ENCODE measurements at places on chromosomes 5 and 9.

DNA sequence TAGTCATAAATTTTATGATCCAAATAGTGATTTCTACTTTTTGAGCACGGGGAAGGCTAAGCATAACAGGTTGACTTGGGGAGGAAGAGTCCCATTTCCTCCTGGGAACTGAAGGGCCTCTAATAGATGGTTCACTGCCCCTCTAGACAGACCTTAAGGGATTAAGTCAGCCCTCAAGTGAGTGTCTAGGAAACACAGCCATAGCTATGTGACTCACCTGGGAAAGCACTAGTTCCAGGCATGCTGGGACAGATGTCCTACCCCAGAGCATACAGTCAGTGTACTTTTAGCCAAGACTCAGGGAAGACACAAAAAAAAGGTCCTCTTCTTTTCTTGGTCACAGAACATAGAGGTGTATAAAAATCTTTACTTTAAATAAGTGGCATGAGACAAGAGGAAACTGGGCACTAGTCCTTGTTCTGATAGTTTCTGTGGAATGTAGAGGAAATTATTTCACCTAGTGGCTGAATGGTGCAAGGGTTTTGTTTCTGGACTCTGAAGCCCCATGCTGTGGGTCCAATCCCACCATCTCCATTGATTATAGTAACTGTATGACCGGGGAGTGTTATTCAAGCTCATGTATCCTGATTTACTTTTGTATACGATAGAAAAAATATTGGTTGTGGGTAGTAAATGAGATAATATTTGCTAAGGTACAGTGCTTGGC lies 86.0 kb downstream of the NREP start:
- no peak for DNase-seq

- DNase-seq, result no peak
These were observed 138.4 kb upstream of the RPS23 start for GRCh38 chr5:82416512-82416911.

DNA sequence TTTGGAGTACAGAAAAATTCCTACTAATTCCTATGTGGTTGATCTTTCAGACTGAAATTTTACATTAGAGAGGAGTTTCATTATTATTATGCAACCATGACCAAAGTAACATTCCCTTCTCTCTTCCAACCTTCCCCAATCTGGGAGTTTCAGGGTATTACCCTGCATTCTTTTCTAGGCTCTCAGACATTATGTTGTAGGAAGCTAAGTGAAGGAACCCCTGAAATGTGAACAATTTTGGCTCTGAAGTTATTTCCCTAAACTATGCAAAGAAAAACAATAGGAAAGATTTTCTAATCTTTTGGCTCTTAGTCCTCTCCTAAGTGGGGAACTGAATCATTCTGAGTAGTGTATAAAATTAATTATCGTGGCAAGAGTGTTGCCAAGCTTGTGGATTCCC lies 63.3 kb upstream of the ZFAND5 start:
- DNase-seq, result no peak

- no peak for DNase-seq
These were observed 94.2 kb downstream of the PAX5 start for GRCh38 chr9:36939655-36940499.

GRCh38 chr5:132447196-132447595 lies 43.4 kb downstream of the IRF1 start:
- no peak for DNase-seq

- DNase-seq, result no peak
These were observed 1.8 kb upstream of the LNPEP start for GRCh38 chr5:96933764-96934707.

DNA sequence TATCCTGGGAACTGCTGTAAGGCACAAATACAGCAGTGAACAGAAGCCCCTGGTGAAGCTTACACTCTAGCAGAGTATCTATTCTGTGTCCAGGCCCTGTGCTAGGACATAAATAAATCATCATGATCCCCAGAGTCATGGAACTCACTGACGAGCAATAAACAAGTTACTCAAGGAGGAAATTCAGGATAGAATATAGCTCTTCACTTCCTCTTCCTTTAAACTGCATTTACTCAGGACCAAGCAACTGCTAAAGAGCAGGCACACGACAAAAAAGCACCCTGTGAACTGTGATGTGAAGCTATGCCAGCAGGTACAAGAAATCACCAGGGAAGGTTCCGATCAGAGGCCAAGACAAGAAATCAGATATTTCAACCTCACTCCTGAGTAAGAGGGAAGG lies 47.8 kb upstream of the NR5A1 start:
- no peak for DNase-seq

DNA sequence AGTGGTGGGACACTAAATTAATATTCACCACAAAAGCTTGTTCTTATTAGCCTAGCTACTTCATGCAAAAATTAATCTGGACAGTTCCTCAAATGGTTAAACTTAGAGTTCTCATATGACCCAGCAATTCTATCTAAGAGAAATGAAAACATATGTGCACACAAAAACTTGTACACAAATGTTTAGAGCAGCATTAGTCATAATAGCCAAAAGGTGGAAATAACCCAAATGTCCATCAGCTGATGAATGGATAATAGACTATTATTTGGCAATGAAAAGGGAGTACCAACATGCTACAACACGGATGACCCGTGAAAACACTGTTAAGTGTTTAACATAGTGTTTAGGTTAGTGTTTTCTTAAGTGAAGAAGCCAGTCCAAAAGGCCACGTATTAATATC lies 32.8 kb upstream of the TNIP1 start:
- no peak for DNase-seq

- DNase-seq, result no peak
These were observed 490.4 kb downstream of the DNAH5 start for GRCh38 chr5:13454050-13454449.

DNA sequence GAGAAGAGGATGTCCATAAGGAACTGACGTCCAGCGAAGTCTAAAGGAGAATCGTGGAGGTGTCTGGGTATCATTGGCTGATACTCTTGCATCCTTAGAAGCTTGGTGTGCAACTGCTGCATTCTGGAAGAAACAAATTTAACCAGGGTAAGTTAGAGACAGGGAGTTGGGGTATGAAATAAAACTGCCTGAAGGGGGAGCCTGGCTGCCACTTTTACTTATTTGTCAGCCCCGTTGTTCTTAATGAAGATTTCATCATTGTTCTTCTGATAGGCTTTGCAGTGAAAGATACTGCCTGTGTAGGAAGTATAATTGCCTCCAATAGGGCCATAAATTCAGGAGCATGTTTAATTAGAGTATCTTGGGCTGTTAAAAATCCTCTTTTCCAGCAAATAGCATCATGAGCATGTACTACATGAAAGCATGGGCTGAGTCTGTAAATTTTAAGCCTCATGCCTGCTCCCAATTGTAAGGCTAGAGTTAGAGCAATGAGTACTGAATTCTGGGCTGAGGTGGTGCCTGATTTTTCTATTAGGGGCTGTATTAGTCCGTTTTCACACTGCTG lies 1264.5 kb upstream of the ACO1 start:
- no peak for DNase-seq

DNA sequence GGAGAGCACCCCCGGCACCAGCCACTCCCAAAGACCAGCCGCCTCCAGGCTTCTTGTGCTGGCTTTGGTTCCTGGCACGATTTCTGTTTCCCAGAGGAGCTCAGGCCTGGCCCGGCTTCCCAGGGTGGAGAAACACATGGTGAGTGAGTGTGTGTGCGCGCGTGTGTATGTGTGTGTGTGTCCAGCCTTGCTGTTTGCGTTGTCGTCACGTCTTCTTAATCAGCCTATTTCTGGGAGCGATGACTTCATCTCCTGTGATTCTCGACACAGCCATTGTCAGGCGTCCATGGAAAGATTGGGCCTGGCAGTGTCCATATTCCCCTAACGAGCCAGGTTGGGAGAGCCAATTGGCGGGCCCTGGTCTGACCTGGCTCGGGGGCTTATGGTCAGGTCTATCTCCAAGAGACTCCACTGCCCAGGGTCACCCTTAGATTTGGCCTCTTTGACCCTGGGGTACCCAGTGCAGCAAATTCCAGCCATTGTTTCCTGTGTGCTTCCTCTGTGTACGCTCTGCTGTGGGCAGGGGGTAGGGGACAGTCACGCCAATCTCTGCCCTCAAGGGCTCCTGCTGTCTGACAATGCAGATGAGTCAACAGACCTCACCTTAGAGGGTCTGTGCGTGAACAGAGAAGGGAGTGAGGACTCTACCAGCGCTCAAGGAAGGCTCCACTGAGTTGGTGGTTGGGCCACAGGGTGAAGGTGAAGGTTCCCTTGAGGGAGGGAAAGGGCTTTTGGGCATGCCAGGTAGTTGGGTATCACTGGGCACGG lies 73.8 kb downstream of the DAB2IP start:
- DNase-seq, result peak; percentile 98

DNA sequence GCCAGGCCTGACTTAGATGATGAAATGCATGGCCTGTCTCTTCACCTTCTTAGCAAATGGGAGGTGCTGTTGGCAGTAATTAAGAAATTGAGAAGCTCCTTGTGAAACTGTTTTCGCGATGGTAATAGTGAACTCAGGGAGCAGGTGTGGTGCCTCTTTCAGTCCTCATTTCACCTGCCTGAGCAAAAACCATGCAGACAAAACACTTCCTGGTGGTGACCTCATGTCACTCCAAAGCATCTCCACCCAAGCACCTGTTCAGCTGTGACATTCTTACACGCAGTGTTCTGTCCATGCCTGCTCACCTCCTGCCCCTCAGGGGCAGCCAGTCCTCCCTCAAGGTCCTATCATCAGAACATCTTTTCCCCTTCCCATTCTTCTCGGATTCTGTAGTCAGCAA lies 146.5 kb downstream of the CD180 start:
- DNase-seq, result no peak

DNA sequence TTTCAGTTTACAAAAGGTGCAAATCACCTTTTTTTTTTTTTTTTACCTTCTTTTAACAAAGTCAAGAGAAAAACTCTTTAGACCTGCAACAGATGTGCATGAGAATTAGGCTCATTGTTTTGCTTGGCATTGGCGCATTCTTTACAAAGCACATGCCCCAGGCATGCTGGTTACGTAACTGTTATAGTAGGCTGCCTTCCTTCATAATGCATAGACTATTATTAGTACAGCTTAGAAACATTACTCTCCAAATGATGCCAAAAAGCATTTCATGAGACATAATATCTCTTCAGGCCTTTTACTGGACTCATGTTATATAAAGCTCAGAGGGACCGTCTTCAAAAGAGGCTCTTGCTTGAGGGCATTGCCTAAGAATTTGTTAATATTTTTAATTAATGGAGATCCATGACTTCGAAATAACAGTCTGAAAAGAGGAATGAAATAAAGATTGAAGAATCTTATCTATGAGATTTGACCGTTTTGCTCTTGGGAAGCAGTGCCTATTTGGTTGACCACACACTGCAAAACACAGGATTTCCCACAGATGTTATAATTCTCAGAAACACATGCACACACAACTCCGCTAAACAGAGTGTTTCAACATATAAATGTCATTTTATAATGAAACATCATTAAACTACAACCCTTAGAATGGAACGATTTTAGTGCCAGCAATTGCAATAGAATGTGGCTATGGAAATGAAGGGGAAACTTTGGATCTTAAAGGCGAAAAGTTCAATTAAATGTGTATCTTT lies 478.7 kb downstream of the PRR16 start:
- no peak for DNase-seq

GRCh38 chr5:147685993-147686392 lies 96.5 kb downstream of the JAKMIP2 start:
- no peak for DNase-seq

DNA sequence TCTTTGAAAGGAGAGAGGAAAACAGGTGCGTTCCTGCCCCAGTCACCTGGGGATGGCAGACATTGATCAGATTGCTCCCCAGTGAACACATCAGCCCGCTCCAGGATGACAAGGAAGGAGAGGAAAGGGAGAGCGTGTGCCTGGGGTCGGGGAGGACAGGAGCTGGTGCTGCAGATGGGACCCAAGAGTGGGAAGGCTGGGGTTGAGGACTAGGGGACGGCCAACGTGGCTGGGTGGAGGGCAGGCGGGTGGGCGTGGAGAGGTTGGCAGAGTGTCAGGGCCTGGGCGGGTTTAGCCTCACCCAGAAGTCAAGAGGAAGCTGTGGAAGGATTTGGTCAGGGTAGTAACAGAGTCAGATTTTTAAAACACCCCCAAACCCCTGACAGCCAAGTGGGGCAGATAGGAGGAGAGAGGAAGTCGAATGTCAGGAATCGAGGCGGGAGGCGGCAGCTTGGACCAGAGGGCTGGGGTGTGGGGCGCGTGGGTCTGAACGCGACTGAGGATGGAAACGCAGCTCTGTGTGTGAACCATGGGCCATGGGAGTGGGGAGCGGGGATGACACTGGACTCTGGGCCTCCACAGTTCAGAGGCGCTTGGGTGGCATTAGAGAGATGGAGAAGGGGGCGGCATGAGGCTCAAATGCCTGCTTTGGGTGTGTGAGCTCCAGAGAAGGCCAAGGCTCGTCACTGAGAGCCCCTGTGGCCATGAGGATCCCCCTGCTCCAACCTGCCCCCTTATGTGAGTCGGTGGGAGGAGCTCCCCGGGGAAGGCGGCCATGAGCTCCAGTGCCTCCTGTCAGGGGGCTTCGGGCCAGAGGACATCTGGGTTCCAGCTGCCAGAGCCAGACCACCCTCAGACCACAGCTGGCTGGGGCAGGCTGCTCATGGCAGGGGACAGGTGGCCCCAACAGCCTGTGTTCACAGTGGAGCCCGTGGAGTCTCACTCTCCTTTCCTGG lies 24.6 kb downstream of the LAMC3 start:
- no peak for DNase-seq

DNA sequence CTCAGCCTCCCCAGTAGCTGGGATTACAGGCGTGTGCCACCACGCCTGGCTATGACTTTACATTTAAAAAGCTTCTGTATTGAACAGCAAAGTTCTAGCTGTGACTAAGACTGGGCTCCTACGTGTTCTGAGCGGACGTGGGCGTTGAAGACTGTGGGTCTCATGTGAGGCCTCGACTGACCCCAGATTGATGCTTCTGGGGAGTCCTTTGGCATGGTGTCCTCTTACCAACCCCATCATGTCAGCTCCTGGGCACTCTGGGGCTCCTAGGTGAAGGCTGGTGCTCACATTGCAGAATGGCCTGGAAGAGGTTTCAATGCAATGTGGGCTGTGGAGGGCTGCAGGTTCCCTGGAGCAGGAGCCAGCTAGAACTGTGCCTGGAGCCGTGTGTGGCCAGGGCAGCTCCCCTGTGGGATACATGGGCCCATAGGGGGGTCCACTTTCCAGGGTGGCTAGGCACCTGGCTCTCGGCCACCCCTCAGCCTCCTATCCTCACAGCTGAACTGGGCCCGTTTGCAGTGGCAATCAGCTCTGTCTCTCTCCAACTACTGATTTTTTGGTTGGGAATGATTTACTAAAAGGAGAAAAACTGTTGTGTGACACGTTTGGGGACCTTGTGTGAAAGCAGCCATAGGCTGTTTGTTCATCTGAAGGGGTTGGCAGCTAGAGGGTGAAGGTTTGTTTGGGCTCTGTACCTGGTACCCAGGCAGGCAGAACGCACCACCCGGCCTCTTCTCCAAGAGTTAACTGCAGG lies 29.7 kb downstream of the SLC25A25 start:
- DNase-seq, result peak; percentile 50

- peak; percentile 13 for DNase-seq
These were observed 4.5 kb downstream of the EXOC3 start for GRCh38 chr5:447501-447900.

DNA sequence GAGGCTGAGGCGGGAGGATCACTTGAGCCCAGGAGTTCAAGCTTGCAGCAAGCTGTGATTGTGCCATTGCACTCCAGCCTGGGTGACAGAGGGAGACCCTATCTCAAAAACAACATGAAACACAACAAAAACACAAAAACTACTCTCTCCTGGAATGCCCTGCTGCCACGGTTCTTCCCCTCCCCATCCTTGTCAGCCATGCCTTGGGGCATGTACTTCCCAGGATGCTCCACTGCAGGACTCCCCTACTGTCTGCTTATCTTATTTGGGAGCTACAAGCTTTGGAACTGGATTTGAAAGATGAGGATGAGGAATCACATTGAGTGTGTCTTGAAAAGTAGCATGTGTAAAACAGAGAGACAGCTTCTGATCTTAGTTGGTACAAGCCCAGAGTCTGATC lies 40.1 kb upstream of the KIAA1958 start:
- no peak for DNase-seq

- DNase-seq, result no peak
These were observed 103.9 kb downstream of the VAV2 start for GRCh38 chr9:133888048-133888808.
